Activated CD4-positive, alpha-beta T cell treated with anti-CD3 and anti-CD28 coated beads, Interleukin-2, amount 50 U/mL, for 24 hours (primary cell): ENCODE measurements at places on chromosomes 2 and 18.

- DNase-seq = no peak
Measured at GRCh38 chr2:168178520-168179324, 68.7 kb downstream of the STK39 start.

- DNase-seq = no peak
Measured at GRCh38 chr2:198285216-198285615, 480.8 kb downstream of the PLCL1 start.

DNA sequence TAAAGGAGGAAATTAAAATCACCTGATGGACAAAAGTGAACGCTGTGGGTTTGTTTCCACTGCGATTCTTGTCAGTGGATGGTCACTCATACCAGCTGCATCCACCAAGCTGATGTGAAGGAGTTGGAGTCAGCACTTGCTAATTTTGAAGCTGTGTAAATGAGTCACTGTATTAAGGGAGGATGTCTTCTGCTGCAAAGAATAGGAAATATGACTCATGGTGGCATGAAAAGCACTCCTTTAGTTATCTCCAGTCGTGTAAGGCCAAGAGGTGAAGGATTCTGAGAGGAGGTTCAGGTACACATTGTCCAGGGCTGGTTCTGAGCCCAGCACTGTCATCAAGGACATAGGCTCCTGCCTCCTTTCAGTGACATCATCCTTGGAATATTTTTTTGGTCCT is 71.7 kb upstream of the SKOR2 start:
- no peak for DNase-seq

DNA sequence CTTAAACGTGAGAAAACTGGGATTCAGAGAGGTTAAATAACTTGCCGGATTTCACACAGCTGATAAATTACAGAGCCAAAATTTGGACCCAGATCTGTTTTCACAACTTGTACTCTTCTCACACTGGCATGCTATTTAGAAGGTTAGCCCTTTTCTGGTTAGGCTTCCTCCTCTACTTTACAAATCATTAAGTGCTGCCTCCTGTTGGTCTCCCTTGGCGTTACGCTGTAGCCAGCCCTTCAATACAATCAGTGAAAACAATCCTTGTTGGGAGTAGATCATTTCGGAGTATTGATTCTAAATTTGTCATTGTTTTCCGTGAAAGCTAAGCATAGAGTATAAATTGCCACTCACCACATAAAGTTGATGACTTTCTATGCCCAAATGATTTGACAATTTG is 153.5 kb downstream of the ARHGAP15 start:
- DNase-seq = no peak

DNA sequence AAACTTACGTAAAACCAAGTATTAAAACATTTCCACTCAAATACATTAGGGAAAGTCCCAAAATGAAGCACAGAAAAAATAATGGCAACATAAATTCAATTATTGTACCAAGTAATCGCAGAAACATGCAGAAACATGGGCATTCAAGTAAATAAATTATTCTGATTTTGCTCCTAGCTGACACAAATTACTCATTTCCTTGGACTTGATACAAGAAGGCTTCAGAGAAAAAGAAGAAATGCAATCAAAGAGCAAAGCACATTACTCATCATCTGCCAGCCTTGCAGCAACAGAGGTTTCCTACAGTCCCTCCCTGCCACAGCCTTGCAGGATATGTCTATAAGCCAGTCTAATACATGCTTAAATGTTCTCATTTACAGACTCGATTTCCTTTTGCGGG is 439.8 kb upstream of the LYPD1 start:
- DNase-seq = no peak

GRCh38 chr2:174334781-174335251 is at the start of gene SP9:
Gene SP9 (plus strand): TSS chr2:174334954. CDS start chr2:174335093, 139 bp downstream.
- no peak for DNase-seq

GRCh38 chr2:133456156-133456555 is 112.1 kb downstream of the NCKAP5 start:
- no peak for DNase-seq

DNA sequence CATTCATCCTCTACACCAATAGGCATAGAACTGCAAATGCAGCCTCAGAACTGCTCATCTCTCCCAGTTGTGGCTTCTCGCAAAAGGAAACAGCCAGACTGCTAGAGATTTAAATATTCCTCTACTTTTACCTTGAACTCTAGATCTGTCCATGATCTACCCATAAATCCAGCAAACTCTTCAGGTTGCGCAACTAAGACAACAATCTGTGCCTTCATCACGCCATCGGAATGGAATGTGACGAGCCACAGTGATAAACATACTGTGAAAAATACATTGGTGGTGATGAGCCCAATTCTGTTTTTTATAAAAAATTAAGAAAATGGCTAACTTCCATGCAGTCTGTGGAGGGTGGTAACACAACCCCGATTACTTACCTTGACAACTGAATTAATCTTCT is 626.7 kb downstream of the LRRTM4 start:
- no peak for DNase-seq

- no peak for DNase-seq
Measured at GRCh38 chr2:56117764-56118163, 66.0 kb upstream of the CCDC85A start.

GRCh38 chr2:11729362-11730212 is 16.8 kb upstream of the LPIN1 start:
- no peak for DNase-seq

DNA sequence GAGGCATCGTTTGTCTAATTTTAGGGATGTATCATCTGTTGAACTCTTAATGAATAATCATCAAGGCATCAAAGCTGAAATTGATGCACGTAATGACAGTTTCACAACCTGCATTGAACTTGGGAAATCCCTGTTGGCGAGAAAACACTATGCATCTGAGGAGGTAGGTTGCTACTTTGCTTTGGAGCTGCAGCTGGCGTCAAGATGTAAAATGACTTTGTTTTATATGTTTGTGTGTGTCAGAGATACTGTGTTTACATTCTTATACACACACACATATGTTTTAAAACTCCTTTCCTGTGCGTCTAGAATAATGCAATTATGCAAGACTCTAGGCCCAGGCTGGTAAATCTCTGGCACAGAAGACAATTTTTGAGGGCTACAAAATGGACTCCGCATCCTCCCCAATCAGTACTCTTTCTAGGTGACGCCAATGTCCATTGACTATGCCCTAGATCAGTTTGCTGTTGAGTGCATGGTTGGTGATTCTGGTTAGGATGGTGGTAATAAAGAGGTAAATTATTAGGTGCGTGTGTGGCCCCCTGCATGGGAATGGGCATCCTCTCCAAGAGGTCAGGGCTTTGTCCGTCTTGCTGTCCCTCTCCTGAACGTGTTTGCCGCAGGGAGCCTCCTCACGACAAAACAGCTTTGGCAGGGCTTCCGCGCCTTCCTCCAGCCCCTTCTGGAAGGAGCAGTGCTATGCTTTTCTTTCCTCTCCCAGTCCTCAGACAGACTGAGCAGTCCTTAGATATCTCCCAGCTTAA is 68.2 kb upstream of the EML6 start:
- no peak for DNase-seq
